ENCODE measurements at places on chromosomes 3 and 15.

DNA sequence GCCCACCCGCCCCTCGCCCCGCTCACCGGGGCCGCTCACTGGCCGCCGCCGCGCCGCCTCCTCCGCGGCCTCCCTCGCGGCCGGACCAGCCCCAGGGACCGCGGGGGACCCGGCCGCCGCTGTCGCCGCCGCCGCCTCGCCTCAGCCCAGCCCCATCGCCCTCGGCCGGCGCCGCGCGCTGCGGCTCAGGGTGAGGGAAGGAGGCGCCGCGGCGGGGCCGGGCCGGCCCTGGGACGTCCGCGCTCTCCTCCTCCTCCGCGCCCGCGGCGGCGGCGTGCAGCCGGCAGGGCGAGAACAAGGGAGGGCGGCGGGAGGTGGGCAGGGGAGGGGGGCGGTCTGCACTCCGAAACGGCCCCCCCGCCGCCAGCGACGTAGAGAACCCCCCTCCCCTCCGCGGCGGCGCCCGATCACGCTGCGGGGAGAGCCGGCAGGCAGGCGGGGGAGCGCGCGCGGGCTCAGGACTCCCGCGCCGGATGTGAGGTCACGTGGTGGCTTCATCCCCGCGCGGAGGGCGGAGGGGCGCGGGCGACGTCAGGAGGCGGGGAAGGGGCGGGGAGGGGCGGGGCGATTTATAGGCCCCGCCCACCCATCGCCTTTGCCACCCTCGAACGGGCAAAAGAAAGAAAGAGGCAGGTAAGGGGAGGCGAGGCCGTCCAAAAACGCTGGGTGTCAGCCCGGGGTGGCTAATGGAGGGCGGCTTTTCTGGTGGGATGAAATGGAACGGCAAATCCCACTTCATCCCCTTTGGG, at the start of gene ATP13A3:
ATP13A3 (minus strand) TSS at position 463 of the 749 bp plus-strand sequence. CDS start 24,812 bp downstream, outside the sequence.
- DNase-seq, result peak; percentile 92

DNA sequence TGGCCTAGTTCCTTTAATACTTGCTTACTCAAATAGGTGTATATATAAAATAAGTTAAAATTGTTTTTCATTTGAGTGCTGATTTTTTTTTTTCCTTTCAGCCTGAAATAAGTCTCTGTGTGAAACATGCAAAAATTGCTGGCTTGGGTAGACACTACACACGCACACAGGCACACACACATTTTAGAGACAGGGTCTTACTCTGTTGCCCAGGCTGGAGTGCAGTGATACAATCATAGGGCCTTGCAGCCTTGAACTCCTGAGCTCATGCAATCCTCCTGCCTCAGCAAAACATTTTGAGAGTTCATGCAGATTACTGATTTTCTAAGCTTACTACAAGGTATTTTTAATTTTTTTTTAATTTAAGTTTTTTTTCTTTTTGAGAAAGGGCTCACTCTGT, 12.7 kb upstream of the RFC4 start:
- DNase-seq, result no peak

GRCh38 chr15:56760186-56760585, 26.9 kb upstream of the ZNF280D start:
- DNase-seq, result no peak

- DNase-seq, result no peak
Measured at GRCh38 chr15:36468746-36469145, 110.7 kb upstream of the CDIN1 start.

- peak; percentile 72 for DNase-seq
Measured at GRCh38 chr3:59450946-59451763, 401.3 kb upstream of the CFAP20DC start.

- no peak for DNase-seq
Measured at GRCh38 chr3:127040216-127040615, 57.3 kb downstream of the PLXNA1 start.

DNA sequence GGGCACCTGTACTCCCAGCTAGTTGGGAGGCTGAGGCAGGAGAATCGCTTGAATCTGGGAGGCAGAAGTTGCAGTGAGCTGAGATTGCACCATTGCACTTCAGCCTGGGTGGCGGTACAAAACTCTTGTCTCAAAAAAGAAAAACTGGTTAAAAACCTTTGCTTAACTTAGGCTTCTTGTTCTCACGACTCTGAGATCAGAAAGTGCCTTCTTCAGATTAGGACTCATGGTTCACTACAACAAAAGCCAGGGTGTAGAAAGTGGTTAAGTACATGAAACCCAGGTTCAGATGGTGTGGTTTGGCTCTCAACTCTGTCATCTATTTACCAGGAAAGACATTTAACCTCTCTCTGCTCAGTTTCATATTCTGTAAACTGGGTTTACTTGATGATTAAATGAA, 168.4 kb downstream of the TUSC7 start:
- DNase-seq, result no peak

DNA sequence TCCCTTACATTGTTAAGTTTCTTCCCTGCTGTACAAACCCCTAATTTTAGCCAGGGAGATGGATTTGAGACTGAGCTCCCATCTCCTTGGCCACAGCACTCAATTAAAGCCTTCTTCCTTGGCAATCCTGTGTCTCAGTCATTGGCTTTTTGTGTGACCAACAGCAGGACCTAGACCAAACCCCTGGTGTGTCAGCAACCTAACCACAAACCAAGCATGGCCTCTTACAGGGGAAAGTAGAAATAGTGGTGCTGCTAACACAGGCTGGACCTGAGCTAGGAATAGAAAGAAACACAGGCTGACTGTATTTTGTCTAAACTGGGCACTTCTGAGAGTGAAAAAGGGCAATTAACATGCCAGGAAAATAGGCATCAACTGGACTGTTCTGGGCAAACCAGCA, 37.9 kb downstream of the PPCDC start:
- no peak for DNase-seq

- no peak for DNase-seq
Measured at GRCh38 chr3:14204515-14205284, 26.1 kb downstream of the LSM3 start.

DNA sequence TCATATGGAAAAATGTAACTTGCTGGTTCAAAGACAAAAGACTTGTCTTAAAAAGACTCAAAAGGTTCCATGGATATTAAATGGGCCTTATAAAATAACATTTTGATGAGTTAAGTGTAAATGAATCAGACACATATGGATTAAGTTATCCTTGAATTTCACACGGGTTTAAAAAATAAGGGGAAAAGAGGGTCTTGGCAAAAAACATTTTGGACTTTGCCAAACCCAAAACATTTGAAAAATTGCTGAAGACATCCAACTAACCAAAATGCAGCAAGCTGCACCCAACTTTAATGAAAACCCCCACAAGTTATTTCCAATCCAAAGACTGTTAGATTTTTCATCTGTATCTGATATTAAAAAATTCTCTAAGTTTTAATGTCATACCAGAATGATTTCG, 200.7 kb downstream of the MEIS2 start:
- DNase-seq, result no peak
